ENCODE measurements at places on chromosomes 11 and 22.

DNA sequence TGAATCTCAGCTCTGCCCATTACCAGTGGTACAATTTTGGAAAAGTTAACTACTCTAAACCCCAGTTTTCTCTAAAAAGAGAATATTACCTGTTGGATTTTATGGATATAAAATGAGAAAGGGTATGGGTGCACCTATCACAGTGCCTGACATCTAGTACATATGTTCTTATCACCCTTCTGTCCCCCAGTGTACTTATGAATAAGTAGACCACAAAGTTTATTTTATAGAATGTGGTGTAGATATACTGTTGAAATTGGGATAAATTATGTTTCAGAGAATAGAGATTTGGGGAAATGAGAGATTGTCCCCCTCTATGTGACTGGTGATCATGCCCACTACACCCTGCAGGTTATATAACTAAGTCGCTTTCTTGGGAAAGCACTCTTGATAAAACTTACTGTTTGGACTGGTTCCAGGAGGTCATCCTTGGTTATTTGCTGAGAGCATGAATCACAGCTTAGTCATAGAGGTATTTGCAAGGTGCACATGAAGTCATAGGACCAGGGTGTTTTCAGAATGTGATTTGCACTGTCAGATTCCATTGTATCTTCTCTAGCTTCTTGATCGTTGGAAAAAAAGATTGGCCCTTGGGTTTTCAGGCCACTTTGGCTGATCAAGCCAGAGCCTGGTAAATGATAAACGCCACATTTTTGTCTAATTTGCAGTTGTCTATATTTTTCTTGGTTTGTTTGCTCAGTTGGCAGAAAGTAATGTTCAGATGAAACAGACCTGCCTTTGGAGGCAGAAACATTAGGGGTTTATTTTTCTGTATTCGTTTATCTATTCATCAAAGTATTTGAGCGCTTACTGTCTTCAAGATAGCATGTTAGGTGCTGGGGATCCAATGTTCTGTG is 21.3 kb downstream of the STX3 start:
- DNase-seq: no peak

DNA sequence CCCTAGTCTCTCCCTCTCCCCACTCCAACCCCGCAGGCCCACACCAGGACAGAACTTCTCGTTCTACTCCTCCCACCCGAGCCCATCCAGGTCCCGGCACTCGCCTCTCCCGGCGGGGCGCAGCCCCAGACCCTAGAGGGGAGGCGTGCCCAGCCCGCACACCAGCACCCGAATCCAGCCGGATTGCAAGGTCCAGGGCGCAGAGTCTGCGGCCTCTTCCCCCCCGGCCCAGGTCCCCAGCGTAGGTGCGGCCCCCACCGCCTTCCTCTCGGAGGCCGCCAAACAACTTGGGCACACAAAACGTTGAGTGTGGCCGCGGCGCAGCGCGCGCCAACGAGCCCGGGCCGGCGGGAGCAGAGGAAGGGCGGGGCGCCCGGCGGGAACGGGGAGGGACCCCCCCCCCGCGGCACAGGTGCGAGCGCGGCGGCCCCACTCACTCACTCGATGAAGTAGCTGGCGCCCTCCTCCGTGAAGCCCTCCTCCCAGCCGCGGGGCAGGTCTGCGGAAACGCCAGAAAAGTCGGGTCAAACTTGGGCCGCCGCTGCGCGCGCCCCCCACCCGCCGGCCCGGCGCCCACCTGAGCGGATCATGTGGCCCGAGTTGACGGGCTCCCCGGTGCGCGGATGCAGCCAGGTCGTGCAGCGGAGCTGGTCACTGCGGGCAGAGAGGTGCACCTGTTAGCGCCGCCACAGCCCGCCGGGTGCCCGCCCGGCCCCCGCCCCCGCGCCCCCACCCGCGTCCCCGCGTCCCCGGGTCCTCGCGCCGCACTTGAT is 480 bp downstream of the PLEKHA7 start:
- DNase-seq: no peak

DNA sequence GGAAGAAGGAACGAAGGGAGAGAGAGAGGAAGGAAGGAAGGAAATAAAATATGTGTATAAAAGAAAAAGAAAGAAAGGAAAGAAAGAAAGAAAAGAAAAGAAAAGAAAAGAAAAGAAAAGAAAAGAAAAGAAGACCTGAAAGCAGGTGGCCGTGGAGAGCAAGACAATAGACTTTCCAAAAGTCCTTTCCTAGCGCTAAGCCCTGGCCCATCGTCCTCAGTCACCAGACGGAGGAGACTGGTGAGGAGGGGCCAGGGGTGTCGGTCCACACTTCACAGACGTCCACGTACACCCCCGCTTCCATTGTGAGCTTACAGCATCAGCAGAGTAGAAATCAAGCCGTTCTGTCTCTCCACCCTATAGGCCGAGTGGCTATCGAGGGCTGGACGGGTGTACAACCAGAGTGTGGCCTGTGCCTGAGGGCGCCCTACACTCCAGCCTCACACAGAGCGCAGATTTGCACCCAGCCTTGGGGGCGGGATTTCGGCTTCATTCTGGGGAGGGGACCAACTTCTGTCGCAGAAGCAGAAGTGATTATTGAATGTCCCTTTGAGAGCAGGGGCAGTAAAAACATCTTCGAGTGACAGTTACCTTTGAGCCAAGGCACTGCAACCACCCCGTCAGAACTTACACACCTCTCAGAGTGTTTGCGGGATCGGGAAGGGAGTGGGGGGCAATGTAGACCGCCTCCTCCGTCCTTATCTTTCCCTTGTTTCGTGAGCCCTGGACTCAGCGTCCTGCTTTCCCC is 2.0 kb upstream of the BSX start:
- no peak for DNase-seq

DNA sequence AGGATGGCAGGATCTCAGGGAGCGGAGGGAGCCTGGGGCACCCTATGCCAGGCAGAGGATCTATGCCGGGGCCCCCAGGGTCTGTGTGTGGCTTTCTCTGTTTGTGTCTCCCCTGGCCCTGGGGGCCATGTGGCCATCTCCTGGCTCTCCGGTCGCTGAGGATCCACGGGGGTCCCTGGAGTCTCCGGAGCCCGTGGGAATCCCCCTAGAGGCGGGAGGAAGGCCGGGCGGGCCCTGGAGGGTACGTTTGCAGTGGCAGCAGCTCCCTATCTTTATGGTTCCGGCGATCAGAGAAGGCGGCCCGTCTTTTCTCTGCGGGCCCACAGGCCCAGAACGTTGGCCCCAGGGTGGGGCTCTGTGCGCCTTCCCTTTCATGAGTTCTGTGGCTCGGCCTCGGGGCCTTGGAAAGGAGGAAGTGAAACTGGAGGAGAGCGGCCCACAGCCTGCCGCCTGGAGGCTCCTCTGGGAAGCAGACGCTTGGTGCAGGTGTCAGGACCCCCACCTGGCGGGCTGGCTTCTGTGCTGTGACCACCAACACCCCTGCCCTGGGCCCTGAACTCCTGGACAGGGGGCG is 82.1 kb downstream of the KCNQ1 start:
- DNase-seq: no peak
